ENCODE measurements at places on chromosomes 5 and 9.

DNA sequence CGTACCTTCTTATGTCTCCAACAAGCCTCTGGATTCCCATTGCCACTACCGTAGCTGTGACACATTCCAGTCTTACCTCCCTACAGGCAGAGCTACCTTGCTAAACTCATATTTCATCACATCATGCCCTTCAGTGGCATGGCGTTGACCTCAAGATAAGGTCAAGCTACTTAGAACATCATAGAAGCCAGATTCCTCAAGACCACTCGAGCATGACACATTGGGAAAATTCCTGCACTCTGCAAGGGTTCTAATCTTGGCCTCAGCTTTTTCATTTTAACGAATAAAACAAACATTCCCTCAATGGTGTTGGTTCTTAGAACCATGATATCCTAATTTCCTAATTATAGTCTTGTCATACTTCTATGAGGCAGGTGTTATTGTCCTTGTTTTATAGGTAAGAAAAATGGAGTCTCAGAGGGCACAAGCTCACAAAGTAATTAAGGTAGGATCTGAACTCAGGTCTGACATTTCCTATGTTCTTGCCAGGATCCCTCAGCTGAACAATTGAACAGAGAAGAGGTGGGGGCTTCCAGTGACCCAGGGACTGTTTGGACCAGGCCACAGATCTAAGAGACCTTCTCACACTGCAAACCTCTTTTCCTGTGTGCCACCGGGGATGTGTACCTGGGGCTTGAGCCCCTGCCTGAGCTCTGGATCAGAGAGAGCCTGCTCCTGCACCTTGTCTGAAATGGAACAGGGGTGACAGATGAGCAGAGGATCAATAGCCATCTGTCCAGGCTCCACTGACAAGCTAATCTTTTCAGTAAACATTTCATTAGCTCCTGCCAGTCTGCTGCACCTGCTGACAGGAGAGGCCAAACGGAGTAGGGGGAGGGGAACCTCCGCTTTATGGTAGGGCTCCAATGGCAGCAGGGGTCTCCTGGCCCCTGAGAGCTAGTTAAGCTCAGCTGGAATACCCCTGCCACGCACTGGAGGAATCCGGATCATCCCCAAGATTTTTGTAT lies 49.3 kb downstream of the ALG2 start:
- no peak for DNase-seq

DNA sequence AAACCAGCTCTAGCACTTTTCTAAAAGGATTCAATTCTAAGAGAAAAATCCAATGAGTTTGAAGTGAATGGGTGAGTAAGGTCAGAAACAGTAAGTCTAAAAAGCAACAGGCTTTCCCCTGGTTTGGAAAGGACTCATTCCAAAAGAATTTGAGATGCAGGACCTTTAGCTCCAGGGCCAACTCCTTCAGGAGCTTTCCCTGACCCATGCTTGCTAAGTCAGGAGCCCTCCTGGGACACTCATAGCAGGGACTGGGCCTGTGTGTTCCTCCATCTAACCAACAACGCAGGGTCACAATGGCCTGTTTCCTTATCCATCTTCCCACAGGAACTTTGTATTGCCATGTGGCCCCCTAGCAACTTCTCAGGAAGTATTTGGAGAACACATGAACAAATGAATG lies 198.8 kb downstream of the FRMD3 start:
- no peak for DNase-seq

DNA sequence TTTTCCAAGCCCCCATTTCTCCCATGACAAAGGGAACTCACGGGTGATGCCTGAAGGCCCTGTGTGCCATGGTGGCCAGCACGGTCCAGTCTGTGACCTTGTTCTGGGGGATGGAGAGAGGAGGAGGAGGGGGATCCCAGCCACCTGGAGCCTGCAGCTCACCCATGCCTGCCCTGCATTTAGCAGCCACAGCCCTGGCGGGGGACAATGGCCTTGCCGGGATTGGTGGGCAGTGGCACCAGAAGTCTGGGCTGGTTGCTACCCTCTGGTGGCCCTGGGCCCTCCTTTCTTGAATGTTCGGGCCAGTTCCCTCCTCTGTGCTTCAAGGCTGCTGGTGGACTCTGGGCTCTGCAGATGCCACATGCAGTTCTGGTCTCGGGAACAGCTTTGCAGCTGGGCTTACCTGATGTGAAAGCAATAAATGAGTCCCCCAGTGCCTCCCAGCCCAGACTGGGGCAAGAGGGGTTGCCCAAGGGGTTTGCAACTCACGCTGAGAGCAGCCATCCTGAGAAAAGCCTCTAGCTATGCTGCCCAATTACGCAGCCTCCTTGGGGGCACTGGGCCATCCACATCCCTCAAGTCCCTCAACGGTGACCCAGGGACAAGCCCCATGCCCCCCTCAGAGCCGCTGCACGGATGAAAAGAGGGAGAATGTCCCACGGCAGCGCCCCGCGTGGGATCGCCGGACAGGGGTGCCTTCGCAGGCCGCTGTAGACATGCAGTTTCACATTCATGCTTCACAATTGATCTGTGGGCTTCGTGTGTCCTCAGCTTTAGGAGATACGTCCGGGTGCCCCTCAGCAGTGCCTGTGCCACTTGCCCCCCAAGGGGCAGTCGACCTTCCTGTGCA lies 49.2 kb upstream of the FCN1 start:
- no peak for DNase-seq

DNA sequence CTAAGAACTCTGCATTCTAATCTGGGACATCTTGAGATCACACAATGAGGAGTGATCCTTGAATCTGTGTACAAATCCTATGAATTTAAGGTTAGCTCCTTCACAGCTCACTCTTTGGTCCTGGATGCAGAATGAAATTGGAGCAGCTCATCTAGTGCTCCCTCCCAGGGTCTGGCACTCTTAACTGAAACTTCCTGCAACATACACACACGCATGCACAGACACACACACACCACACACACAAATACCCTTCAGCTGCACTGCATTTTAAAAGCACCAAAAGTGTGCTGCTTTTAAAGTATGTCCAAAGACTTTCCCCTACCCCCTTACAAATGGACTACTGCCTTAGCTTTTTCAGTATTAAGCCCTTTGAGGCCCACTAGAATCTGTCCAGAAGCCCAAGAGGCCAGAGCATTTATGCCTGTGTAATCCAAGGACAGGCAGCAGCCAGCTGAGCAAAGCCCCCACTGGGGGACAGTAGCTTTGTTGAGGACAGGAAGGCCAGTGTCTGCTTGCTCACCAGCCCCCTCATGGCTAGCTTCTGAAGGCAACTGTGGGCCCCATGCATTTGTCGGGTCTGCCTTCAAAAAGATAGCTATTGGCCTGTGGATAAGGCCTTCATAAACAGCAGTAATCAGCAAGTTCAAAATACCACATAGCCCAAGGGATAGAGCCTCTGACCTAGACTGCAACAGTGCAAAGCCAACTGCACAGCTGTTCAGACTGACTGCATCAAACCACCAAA lies 43.6 kb downstream of the CDO1 start:
- no peak for DNase-seq

GRCh38 chr5:156974328-156974727 lies 11.3 kb upstream of the TIMD4 start:
- DNase-seq = no peak

DNA sequence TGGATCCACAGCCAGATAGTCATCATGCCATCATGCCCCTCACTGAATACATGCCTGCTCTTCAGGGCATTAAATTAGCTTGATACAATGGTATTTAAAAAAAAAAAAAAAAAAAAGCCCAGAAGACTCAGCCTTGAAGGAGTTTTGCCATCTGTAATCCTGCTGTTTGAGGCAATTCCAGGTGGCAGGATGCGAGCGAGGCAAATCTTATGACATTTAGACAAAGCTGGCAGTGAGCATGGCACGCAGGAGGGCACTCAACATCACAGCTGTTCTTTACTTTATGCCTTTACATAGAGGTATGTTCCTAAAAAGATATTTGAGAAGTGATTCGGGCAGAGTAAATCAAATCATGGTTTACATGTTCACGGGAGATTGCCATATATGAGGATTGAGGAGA lies 692.0 kb upstream of the DMAC1 start:
- DNase-seq = no peak

DNA sequence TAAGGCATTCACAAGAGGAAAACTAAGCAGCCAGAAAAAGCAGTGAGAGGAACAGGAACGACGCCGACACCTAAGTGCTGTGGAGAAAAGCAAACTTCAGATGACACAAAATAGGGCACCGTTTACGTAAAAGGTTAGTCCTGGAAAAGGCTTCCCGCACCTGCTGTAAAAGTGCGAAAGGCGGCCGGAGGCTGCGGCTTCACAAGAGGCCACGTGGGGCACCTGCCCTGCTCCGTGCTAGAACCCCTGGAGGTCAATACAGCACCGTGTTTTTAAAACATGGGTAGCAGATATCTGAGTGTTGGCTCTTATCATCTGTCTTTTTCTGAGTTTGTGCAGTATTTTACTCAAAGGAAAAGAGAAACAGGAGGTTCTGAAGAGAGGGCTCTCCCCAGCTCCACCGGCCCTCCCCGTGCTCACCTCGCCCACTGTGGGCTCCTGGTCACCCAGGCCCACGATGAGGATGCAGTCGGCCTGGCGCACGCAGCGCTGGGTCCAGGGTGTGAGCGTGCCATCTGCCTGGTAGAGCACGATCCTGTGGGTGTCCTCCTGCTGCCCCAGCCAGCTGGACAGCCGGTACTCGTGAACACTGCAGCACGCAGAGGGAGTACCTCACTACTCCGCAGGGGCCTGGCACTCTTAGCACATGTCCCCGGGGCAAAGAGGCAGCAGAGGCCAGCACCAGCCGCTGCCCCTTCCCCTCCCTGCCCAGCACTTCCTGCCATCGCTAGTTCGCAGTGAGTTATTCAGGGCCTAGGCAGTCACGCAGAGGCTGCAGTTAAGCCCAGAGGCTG lies 21.0 kb upstream of the NSMF start:
- no peak for DNase-seq

DNA sequence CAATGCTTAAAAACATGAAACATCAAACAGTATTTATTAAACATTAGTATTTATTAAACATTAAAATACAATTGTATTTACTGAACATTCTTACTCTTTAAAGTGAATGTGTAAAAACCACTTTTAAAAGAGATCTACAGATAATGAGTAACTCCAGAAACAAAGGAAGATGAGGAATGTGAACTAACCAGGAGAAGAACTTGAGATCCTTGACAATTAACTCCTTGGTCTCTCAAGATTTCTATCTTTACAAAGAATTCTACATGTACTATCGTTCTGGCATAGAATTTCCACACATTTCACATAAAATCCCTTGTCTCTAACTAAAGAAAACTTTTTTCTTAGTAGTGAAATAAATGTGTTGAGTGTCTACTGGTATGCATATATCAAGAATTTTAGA lies 28.7 kb upstream of the IFNE start:
- DNase-seq = no peak

GRCh38 chr9:105264380-105264779 lies 19.9 kb downstream of the SLC44A1 start:
- DNase-seq = no peak

GRCh38 chr5:178305801-178306200 lies 73.2 kb upstream of the PHYKPL start:
- DNase-seq = no peak

DNA sequence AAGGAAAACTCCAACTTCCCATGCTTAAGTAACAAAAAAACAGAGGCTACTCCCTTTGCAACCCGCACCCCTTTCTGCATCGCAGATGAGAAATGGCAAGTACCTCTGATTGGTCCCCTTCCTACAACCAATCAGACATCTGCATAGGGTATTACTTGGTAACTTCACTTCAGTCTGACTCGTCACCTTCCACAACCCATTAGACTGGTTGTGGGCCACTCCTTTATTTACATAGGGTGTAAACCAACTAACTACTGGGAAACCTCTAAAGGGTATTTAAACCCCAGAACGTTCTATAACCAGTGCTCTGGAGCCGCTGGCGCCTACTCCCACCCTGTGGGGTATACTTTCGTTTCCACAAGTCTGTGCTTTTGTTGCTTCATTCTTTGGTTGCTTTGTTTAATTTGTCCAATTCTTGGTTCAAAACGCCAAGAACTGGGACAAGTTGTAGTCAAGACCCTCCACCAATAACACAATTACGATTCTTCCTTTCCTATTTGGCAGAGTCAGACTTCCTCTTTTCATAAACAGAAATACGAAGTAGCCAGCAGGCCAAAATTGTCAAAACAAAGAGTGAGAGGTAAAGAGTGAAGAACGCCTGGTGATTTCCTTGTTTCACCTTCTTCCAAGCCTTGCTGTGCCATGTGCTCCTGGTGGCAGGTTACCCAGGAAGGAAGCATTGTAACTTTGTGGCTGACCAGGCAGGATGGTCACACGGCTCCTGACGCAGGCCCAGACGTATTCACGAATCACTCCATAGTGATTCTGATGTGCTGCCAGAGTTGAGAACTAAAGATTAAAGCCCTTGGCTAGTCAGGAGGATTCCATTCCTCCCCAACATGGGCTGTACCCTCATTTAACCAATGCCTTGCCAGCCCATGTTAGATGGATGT lies 477.4 kb downstream of the ARHGEF28 start:
- DNase-seq = no peak

DNA sequence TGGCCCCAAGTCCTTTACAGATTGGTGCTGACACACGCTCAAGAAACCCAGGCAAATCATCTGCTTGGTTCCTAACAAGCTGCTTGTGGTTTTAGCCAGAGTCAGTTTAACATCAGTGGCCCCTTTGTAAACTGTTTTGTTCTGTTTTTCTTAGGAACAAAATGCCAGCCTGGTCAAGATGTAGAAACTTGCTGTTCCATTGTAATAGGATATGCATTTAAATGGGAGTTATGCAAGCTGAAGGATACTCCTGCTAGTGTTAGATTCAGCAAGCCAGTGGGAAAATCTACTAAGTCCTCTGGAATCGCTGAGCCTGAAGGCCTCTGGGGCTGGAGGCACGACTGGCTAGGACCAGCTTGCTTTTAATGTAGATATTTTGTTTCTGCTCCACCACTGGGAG lies 391.1 kb downstream of the TLE4 start:
- DNase-seq = no peak

DNA sequence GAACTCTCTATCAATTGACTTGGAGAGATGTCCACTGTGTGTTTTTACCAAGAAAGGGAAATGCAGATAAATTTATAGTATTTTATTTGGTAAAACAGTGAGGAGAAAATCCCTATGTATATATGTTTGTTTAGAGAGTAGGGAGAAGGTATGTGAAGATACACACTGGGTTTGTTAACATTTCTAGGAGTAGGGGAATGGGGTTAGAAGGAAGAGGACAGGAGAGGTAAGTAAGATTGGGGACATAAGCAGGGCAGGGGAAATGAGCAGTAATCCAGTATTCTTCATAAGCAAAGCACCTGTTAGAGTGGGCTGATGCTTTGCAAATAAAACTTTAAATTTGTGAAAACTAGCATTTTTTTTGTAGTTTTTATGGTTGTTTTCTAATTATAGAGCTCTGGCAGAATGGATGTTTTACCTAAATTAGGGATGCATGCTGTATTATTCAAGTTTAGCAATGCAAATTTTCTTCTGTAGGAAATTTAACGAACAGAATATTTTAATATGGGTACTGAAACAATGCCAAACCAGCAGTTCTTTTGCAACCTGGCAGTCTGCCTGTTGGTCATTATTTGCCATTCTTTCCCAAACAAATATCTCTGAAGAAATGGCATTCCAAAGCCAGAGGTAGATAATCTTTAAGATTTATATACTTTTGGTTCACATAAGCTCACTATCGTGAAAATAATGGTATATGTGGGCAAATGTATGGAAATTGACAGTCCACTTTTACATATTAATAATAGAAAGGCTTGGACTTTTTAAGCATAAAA lies 19.4 kb upstream of the DCP2 start:
- no peak for DNase-seq

- no peak for DNase-seq
Measured at GRCh38 chr5:59648038-59648831, 245.3 kb downstream of the PDE4D start.

Measured in fibroblast of skin of left biceps (primary cell).